ENCODE measurements at places on chromosomes 16 and 17. TPM values are rescaled to one million over a fixed set of nuclear protein-coding genes. Genes with fewer than 3 reads are reported as not detected.

Gene C17orf107
- total RNA-seq: 2.3 TPM

Gene BCKDK
- total RNA-seq: 40.0 TPM

Gene CLDN9
- total RNA-seq: not detected

Gene STX1B
- total RNA-seq: 0.79 TPM

Gene CHST5
- not detected for total RNA-seq

Gene MPV17L
- 0.18 TPM for total RNA-seq

Gene ZNF688
- total RNA-seq: 9.6 TPM

Gene CALB2
- total RNA-seq: not detected

DNA sequence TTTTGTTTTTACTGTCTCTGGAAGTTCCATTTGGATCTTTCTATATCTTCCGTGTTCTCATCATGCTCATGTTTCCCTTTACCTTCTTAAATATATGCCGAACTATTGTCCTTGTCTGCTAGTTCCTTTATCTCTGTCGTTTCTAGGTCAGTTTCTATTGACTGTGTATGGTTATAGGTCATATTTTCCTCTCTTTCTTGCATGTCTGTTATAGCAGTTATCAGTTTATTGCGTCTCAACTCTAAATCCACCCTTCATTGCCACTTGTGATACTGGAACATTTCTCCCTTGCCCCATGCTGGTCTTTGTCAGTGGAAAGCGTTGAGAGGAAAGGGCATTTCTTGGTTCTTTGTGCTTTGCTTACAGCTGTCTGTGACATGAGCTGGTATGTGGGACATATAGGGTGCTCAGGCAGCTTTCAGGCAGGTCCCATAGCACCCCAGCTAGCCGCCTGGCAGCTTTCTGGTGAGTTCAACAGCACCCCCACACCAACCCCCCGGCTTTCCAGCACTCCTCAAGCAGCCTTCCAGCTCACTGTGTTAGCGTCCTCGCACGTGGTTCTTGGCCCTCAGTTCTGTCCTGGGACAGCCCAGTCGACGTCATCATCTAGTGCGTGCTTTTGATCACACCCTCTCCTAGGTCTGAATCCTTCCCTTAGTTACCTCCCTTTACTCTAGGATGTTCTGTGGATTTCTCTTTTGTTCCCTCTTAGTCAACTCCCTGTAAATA is 15.4 kb upstream of the DNASE1 start:
- DNase-seq: no peak
- H3K4me3 ChIP-seq: no peak overlapping the region
- no peak overlapping the region for H3K27ac ChIP-seq
- H3K36me3 ChIP-seq: peaks cover 17% of the 10 kb centered on the region

- H3K36me3 ChIP-seq: no peaks in the 10 kb centered on the region
- no peaks in the 10 kb centered on the region for H3K27me3 ChIP-seq
- H3K27ac ChIP-seq: no peak overlapping the region
- H3K4me3 ChIP-seq: no peak overlapping the region
- H3K4me1 ChIP-seq: peaks cover 22% of the 10 kb centered on the region
Observed at GRCh38 chr17:82100502-82101298, 2.7 kb upstream of the FASN start.

DNA sequence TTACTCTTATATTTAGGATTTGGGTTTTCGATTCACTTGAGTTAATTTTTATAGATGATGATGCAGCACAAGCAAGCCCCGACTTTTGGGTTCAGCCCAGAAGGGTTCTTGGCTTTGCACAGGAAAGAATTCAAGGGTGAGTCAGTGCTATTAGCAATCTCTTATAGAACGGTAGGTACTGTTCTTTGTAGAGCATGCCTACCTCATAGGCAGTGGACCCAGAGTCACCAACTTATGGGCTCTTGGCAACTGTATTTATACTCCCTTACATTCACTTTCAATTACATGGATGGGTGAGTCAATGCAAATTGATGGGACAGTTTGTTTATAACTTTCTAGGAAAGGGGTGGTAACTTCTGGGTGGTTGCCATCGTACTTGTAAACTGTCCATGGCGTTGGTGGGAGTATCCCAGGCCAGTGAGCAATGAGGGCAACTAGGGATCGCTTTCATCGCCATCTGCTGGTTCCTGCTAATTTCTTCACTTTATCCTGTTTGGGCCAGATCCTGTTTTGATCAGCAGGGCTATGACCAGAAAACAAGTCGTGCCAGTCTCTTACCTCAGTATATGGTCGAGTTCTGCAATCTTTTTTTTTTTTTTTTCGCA is 362.6 kb downstream of the CNTNAP4 start:
- no peaks in the 10 kb centered on the region for H3K36me3 ChIP-seq
- H3K27ac ChIP-seq: no peak overlapping the region
- H3K4me1 ChIP-seq: no peaks in the 10 kb centered on the region
- no peaks in the 10 kb centered on the region for H3K27me3 ChIP-seq

GRCh38 chr17:44304651-44305050 is 3.8 kb upstream of the RUNDC3A start:
- peaks cover 16% of the 10 kb centered on the region for H3K4me1 ChIP-seq
- no peaks in the 10 kb centered on the region for H3K36me3 ChIP-seq
- no peak for DNase-seq
- peaks cover 12% of the 10 kb centered on the region for H3K27me3 ChIP-seq
- no peak overlapping the region for H3K27ac ChIP-seq

- no peaks in the 10 kb centered on the region for H3K4me1 ChIP-seq
- H3K27me3 ChIP-seq: no peaks in the 10 kb centered on the region
- H3K36me3 ChIP-seq: no peaks in the 10 kb centered on the region
- no peak overlapping the region for H3K27ac ChIP-seq
- H3K4me3 ChIP-seq: no peak overlapping the region
Observed at GRCh38 chr17:9880582-9880999, 24.5 kb downstream of the RCVRN start.

DNA sequence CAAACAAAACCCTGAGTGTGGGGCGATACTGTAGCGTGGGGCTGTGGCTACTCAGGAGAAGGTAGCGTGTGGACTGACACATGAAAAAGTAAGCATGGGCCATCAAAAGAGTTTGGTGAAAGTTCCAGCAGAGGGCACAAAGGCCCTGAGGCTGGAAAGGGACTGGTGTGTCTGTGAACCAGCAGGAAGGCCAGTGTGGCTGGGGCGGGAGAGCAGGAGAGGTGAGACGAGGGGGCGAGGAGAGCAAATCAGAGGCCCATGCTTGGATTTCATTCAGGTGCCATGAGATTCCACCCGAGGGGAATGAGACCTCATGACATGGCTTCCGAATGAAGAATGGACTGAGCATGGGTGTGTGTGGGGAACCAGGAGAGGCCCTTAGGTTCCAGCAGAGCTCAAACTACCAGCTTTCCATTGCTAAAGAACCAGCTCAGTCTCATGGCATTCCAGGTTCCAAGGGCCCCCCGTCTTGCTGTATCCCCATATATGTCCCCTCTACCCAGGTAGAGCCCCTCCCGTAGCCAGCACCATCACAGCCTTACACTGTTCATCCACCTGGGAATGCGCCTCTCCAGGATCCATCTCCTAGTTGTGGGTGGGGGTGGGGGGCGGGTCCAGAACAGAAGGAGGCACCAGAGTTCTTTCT is 31.1 kb downstream of the TRPV2 start:
- H3K4me1 ChIP-seq: peaks cover 12% of the 10 kb centered on the region
- H3K27ac ChIP-seq: no peak overlapping the region
- DNase-seq: no peak
- H3K36me3 ChIP-seq: peaks cover 20% of the 10 kb centered on the region
- H3K4me3 ChIP-seq: no peak overlapping the region

GRCh38 chr16:24815021-24815420 is 30.7 kb upstream of the SLC5A11 start:
- H3K27me3 ChIP-seq: no peaks in the 10 kb centered on the region
- no peak for DNase-seq
- H3K4me1 ChIP-seq: no peaks in the 10 kb centered on the region
- H3K27ac ChIP-seq: no peak overlapping the region
- H3K4me3 ChIP-seq: no peak overlapping the region

GRCh38 chr17:56130026-56130425 is 23.2 kb upstream of the ANKFN1 start:
- H3K4me3 ChIP-seq: no peak overlapping the region
- no peak overlapping the region for H3K27ac ChIP-seq
- no peak for DNase-seq
- H3K36me3 ChIP-seq: no peaks in the 10 kb centered on the region

DNA sequence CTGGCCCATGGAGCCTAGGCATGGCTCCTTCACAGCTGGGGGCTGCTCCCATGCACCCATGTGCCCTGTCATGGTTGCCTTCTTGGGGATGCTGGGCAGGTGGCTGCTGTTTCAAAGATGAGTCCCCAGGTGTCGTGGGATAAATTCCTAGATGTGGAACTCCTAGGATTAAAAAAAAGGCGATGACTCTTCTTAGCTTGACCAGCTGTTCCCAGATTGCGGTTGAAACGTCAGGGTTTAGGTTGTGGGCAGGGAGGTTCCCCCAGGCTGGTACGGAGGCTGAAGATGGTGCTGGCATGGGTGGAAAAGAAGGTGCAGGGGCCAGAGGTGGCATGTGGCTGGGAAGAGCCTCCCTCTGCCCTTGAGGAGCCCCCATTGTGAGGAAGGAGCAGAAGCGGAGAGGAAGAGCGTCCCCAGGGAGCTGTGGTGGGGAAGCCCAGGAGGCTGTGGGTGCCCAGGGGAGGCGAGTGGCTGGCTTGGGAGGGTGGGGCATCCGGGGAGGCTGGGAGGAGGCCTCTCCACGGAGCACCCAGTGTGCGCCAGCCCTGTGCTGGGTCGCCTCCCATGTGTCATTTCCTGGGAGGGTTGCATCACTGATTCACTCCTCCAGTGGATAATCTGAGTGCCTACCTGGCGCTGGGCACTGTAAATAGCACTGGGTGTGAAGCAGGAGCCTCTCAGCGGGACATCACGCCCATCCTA is 7.5 kb upstream of the KCNJ12 start:
- H3K27ac ChIP-seq: no peak overlapping the region
- H3K27me3 ChIP-seq: no peaks in the 10 kb centered on the region
- H3K4me3 ChIP-seq: no peak overlapping the region
- DNase-seq: no peak
- H3K36me3 ChIP-seq: no peaks in the 10 kb centered on the region
- no peaks in the 10 kb centered on the region for H3K4me1 ChIP-seq

- no peak for DNase-seq
- no peaks in the 10 kb centered on the region for H3K36me3 ChIP-seq
- peaks cover 48% of the 10 kb centered on the region for H3K4me1 ChIP-seq
Observed at GRCh38 chr16:31061126-31061812, 12.8 kb downstream of the ZNF668 start.

- H3K27me3 ChIP-seq: no peaks in the 10 kb centered on the region
- no peaks in the 10 kb centered on the region for H3K4me1 ChIP-seq
- no peak overlapping the region for H3K4me3 ChIP-seq
- no peak for DNase-seq
- no peaks in the 10 kb centered on the region for H3K36me3 ChIP-seq
Observed at GRCh38 chr17:73132085-73132492, 32.7 kb upstream of the SSTR2 start.

- peaks cover 24% of the 10 kb centered on the region for H3K4me1 ChIP-seq
- DNase-seq: no peak
- H3K27ac ChIP-seq: no peak overlapping the region
- no peaks in the 10 kb centered on the region for H3K27me3 ChIP-seq
- H3K4me3 ChIP-seq: no peak overlapping the region
Observed at GRCh38 chr16:81720973-81721906, 57.9 kb upstream of the PLCG2 start.

DNA sequence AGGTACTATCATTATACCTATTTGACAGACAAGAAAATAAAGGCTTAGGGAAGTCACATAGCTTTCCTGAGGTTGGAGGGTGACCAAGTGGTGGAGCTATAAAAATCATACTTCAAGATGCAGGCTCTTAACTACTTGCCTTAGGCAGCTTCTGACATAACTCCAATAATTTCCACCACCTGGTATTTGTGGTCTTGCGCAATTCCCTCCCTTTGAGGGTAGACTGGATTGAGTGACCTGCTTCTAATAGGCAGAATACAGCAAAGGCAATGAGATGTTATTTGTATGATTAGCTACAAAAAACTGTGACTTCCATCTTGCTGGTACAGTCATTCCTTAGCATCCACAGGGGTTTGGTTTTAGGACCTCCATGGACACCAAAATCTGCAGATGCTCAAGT is 385.5 kb downstream of the TMEM114 start:
- H3K4me3 ChIP-seq: no peak overlapping the region
- no peaks in the 10 kb centered on the region for H3K36me3 ChIP-seq
- H3K4me1 ChIP-seq: no peaks in the 10 kb centered on the region
- no peaks in the 10 kb centered on the region for H3K27me3 ChIP-seq
- no peak overlapping the region for H3K27ac ChIP-seq
- no peak for DNase-seq

- H3K4me1 ChIP-seq: no peaks in the 10 kb centered on the region
- no peaks in the 10 kb centered on the region for H3K27me3 ChIP-seq
- no peak overlapping the region for H3K4me3 ChIP-seq
- no peak overlapping the region for H3K27ac ChIP-seq
Observed at GRCh38 chr16:61792194-61792909, 243.9 kb downstream of the CDH8 start.

Measured in CD8-positive, alpha-beta memory T cell (primary cell).